ENCODE measurements at places on chromosomes 2 and 18. TPM values are rescaled to one million over a fixed set of nuclear protein-coding genes. Genes with fewer than 3 reads are reported as not detected.
A peak's percentile ranks its signal among the peaks of the same experiment; 100 is the strongest.

The MREG gene
- 2.9 TPM for polyA plus RNA-seq

The TMEM247 gene
- polyA plus RNA-seq: not detected

The KLHL41 gene
- polyA plus RNA-seq: 4,577 TPM

The FEV gene
- 0.07 TPM for polyA plus RNA-seq

The C2orf42 gene
- polyA plus RNA-seq: 12.6 TPM

The FSHR gene
- polyA plus RNA-seq: 0.34 TPM

The LRRC30 gene
- polyA plus RNA-seq: 2.7 TPM

The REG3A gene
- polyA plus RNA-seq: not detected

The PTGR3 gene
- polyA plus RNA-seq: 42.1 TPM

The CD207 gene
- 0.28 TPM for polyA plus RNA-seq

The SOWAHC gene
- 10.1 TPM for polyA plus RNA-seq

GRCh38 chr2:37825586-37825985 is 99.5 kb upstream of the RMDN2 start:
- DNase-seq: no peak

DNA sequence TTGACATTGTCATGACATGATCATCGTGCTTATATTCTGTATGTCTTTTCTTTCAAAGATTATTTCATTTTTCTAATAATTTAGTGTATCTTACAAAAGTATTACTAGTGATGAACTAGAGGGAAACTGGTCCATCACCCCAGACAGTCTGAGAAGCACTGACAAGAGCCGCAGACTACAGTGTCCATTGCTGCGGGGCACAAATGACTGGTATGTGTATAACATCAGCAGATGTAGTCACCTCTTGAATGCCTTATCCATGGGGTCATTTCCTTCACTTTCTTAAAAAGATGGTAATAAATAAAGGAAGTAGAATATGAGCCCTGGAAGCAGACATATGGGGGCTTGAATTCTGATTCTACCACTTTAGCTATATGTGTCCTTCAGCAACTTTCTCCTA is 29.6 kb downstream of the NEMP2 start:
- no peak for DNase-seq

- DNase-seq: no peak
These were observed 563.2 kb downstream of the RNF144A start for GRCh38 chr2:7480431-7480830.

DNA sequence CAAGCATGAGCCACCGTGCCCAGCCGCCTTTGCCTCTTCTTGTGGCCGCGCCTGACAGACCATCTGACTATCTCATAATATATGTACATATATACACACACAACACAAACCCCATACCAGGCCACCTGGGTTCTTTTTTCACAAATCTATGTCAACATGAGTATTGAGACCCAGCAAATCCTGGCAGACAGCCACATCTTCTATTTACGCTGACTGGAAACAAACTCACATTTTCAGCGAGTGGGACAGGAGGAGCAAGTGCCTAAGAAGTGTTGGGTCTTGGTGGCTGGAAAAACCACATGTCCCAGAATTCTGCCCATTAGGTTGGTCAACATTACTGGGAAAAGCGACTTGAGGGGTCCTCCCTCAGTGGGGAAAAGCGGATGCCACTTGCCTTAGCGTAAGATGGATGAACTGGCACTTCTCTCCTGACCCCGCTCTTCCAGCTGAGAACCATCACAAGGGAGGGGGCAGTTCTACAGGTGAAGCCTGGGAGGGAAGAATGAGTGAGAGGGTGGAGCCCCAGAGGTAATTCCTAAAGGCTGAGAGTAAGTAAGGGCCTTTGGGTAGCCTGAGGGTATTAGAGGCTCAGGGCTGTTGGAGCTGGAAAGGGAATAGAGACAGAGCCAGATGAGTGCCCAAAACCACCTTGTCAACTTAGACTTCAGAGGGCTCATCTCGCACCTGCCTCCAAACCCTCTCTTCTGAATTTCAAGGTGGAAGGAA is 1.9 kb downstream of the SCYGR3 start:
- no peak for DNase-seq

DNA sequence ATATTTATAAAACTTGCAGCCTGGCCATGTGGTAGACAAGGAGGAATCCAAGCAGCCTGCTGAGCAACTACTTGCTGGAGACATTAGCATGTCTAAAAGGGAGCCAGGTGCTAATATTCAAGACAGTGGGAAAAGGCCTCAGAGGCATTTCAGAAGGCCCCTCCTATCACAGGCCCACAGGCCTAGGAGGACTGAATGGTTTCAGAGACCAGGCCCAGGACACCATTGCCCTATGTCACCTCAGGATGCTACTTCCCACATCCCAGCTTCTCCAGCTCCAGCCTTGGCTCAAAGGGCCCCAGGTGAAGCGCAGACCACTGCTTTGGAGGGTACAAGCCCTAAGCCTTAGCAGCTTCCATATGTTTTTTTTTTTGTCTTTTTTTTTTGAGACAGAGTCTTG is 39.0 kb downstream of the TPRKB start:
- no peak for DNase-seq

GRCh38 chr2:148926291-148926961 is 51.4 kb downstream of the KIF5C start:
- DNase-seq: peak; percentile 22

DNA sequence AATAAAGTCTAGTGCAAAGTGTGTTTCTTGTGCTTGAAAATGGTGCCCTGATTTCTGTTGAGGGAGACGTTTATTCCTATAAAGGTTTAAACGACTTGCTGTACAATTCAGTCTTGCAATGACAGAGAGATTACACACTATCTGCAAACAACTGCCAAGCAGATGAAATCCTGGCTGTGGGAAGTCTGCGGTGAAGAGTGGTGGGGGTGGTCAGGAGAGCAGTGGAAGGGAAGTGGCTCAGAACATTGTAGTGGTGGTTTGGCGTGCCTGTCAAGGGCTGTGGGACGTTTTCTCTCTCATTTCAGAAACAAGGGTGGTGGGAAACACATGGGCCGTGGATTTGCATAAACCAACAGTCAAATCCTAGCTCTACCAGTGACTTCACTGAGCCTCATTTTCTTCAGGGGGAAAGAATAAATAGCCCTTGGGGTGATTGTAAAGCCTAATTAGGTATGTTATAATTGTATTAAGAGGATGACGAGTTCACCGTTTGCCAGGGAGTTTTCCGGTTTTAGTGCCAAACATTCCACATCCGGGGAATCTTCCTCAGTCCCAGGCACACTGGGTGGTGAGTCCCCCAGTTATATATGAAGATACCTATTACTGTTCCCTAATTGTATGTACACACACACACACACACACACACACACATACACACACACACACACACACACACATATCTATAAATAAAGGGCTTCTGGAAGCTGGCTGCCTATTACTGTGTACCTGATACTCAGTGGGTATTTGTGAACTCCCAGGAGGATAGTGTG is 115.0 kb downstream of the SPTBN1 start:
- DNase-seq: peak; percentile 87

GRCh38 chr2:72917877-72918553 is 696 bp downstream of the EMX1 start:
- no peak for DNase-seq

DNA sequence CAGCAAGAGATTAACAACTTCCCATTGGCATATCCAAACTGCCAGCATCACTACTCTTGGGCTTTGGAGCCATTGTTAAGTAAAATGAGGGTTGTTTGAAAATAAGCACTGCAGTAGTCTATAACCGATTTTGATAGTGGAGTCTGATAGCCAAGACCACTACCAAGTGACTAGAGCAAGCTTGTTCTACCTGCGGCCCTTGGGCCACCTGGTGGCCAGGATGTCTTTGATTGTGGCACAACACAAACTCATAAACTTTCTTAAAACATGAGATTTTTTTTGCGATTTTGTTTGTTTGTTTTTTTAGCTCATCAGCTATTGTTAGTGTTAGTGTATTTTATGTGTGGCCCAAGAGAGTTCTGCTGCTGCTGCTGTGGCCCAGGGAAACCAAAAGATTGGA is 11.0 kb downstream of the UBE2E3 start:
- no peak for DNase-seq

DNA sequence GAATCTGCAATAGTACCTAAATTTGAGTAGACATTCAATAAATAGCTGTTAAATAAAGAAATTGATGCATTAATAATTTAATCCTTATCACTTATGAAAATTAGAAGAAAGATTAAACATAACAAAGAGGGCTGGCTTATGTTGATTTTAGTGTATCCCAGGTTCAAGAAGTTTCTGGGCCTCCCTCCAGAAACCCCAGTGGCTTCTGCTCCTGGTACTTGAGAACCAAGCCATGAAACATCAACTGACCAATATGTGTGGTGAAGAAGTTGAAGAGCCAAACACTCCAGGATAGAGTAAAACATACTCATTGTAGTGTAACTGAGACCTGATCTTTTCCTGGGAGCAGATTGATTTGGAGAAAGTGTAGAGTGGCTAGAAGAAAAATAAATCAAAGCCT is 1465.7 kb upstream of the PIK3C3 start:
- DNase-seq: no peak

DNA sequence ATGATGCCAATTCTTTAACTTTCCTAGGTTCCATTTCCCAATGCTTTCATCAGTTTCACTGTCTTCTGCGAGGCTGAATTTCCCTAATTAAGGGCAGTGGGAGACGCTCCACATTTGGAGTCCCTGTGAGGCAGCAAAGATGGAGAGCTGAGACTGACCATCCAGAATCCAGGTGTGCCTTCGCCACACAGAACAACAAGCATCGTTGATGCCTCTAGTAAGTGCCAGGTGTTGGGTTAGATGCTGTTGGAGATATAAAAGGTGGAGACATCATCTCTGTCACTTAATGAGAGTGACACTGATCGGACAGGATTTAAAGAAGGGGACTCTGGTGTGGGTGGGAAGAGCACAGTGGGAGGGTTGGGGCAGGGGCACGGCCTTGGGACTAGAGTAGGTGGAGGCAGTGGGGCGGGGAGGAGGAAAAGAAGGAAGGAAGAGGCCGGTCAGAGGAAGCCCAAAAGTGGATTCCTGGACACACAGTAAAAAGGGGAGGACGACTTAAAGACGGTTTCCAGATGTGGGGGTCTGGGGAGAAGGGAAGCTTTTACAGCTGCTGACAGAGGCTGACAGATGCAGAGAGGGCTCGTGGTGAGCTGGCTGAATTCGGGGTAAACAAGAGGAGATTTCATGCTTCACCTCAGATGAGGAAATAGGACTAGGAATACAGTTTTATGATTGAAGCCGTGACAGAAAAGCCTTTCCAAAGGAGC is 113.0 kb downstream of the BCL2 start:
- no peak for DNase-seq

GRCh38 chr18:8818982-8819381 is 113.6 kb downstream of the MTCL1 start:
- no peak for DNase-seq

GRCh38 chr2:83168377-83168776 is 1290.7 kb downstream of the SUCLG1 start:
- no peak for DNase-seq

GRCh38 chr2:166180951-166181812 is 53.4 kb upstream of the SCN1A start:
- DNase-seq: peak; percentile 34

DNA sequence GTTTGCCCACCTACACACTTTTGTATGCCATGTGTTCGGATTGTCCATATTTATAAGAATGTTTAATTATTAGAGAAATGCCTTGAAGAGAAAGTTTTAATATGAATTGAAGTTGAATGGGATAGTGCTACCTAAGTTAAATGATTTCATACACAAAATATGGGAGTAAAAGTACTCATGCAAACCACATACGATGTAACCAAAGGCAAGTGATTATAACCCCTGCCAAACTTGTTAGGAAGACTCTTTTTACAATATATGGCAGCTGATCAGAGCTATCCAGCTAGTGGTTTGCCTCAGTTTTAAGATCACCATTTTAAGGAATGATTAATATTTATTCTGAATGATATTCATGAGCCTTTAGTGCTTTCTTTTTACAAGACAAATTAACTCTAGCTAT is 106.7 kb downstream of the MYO1B start:
- DNase-seq: no peak

GRCh38 chr18:41593171-41593675 is 361.8 kb upstream of the PIK3C3 start:
- DNase-seq: no peak

GRCh38 chr2:238950551-238950950 is 102.7 kb downstream of the TWIST2 start:
- DNase-seq: no peak

DNA sequence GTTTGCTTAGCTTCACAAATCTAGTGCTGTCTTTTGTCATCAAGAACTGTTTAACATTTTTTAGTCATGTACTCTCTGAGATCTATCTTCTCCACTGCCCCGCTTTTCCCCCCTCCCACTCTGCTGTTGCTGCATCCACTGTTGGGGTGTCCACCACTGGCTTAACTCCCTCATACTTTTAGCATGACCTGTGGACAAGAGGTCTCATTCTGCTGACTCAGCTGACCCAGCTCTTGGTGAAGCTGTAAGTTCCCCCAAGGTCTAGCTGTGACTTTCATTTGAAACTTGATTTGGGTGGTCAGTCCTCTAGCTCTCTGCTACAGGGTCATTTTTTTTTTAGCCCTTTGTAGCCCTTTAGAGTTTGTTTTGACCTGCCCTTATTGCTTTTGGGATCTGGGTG is 427.2 kb downstream of the PLCL1 start:
- no peak for DNase-seq

GRCh38 chr2:112493858-112494648 is 12.1 kb downstream of the TTL start:
- no peak for DNase-seq

DNA sequence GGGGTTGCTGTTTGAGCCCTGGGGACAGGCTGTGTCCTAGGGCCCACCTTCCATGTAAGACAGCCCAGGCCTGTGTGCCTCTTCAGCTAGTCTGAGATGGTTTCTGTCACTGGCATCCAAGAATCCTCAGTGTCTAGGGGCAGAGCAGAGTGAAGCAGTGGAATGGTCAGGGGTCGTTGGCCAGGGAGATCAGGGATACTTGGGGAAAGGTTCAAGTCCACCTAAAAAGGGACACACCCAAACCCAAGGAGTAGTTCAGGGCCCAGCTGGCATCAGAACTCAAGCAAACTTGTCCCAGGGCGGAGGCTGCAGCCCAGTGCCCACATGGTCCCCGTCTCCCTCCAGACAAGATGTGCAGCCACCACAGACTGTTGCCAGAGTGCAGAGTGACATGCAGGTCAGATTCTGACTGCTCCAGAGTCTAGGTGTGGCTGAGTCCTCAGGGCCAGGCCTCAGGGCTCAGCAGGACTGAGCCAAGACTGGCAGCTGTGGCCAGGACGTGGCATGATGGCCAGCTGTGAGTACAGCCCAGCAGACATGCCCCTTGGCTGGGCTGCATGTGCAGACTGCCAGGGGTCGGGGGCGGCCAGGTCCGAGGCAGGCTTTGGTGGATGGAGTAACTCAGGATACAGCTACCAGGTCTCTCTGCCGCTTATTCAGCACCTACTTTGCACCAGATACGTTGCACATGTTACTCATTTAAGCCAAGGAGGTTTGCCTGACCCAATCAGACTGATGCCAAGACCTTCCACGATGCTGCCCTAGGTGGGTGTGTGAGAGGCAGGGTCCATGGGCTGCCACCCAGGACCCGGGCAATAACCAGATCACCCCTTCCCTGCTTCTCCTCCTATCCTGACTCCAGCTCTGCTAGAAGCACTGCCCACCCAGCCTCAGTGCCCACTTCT is 146.6 kb downstream of the SMAD7 start:
- DNase-seq: no peak

Measured in muscle of back (tissue), 13 donors.